ENCODE measurements at places on chromosomes 3 and 15. TPM values are rescaled to one million over a fixed set of nuclear protein-coding genes. Genes with fewer than 3 reads are reported as not detected.

RYR3 gene
- 159 TPM for total RNA-seq

- H3K4me3 ChIP-seq = no peak overlapping the region
- no peak for DNase-seq
- peaks cover 30% of the 10 kb centered on the region for H3K4me1 ChIP-seq
- no peak overlapping the region for H3K27ac ChIP-seq
- no peaks in the 10 kb centered on the region for H3K27me3 ChIP-seq
Observed at GRCh38 chr15:34331809-34332208, 5.8 kb downstream of the SLC12A6 start.

DNA sequence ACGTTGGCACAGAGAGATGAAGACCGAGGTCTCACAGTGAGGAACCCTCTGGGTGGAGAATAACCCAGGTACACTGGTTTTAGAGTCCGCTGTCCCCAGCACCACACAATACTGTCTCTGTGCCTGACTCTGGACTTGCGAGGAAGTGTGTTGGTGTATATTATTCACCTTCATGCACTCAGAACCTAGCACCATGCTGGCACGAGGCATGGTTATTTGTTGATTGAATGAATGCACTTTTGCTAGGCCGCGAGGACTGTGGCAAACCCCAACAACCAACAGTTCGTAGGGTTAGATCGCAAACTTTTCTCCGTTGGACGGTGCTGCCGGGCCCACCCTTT is 484 bp upstream of the C3orf52 start:
- H3K27me3 ChIP-seq = no peaks in the 10 kb centered on the region
- peak overlapping the region; percentile 65 for H3K4me3 ChIP-seq
- H3K36me3 ChIP-seq = no peaks in the 10 kb centered on the region
- no peak for DNase-seq

LRRN1 gene
- total RNA-seq = 8.3 TPM

DNA sequence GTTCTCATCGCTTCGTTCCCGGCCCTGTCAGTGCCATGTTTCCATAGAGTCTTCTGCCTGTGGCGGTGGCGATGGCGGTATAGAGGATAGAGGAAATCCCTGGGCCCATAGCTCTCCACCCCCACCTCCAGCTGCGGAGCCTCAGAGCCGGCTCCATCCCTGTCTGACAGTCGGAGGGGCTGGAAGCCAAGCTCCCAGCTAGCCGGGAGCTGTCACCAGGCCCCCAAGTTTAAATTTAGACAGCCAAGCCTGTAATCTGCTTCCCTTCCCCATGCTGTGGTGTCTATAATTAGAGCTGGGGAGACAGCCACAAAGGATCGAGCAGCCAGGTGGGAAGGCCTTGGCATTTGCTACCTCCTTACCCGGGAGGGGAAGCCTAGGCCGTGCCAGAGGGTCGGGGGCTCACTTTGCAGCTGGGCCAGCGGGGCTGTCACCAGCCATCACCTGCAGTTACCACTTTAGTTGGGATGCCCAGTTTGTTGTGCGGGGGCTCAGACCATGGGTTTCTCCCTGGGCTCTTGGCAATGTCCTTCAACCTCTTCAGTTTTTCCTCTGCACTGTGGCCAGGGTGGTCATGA is 56.3 kb upstream of the SEC13 start:
- peaks cover 38% of the 10 kb centered on the region for H3K4me1 ChIP-seq
- peak overlapping the region; percentile 15 for H3K4me3 ChIP-seq
- DNase-seq = peak; percentile 38
- H3K27me3 ChIP-seq = no peaks in the 10 kb centered on the region
- H3K36me3 ChIP-seq = no peaks in the 10 kb centered on the region

RLBP1 gene
- not detected for total RNA-seq

HCLS1 gene
- 7.4 TPM for total RNA-seq

MELTF gene
- 0.97 TPM for total RNA-seq

GOLGA8M gene
- 0.79 TPM for total RNA-seq

GRCh38 chr3:73766599-73767381 is 142.0 kb upstream of the PDZRN3 start:
- peak overlapping the region; percentile 50 for H3K27ac ChIP-seq
- peak overlapping the region; percentile 33 for H3K4me3 ChIP-seq
- DNase-seq = no peak
- no peaks in the 10 kb centered on the region for H3K36me3 ChIP-seq
- no peaks in the 10 kb centered on the region for H3K27me3 ChIP-seq

CAPN3 gene
- total RNA-seq = 413 TPM

- no peak overlapping the region for H3K27ac ChIP-seq
- H3K4me1 ChIP-seq = no peaks in the 10 kb centered on the region
- H3K36me3 ChIP-seq = no peaks in the 10 kb centered on the region
- no peak overlapping the region for H3K4me3 ChIP-seq
- no peak for DNase-seq
Observed at GRCh38 chr3:11739123-11739522, 95.4 kb upstream of the VGLL4 start.

GPR27 gene
- total RNA-seq = 0.93 TPM
